ENCODE measurements at places on chromosomes 3 and 15.

DNA sequence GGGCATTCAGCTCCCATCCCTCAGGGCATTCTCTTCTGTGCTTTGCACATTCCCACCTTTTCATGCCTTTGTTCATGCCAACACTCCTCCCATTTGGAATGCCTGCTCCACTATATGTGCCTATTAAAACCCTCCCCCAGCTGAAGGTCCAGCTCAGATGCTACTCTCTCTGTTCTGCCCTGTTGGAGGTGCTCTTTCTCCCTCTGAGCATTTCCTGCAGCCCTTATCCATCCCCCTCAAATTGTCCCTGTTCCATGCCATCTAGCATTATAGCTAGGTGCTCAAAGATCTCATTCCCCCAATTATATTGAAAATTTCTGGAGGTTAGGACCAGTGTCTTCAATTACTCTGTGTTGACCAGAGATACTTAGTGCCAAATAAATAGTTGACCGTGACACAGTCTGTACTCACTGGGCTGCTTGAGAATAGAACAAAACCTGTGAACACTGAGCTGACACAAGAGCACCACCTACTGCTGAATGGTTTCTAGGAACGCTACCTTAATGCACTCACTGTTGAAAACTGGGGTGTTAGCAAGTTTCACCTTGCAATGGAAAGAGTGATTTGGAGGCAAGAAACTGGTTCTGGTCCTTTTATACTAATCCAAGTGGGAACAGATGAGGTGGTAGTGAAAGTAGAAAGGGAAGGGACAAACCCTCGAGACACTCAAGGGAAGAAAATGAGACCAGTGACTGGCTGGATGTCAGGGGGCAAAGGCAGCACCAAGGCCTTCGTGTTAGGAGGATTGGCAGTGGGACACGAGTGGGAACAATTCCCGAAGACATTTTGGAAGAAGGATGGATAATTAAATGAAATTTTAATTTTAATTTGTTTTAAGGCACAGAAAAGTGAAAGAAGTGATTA, 289.8 kb upstream of the ROPN1 start:
- DNase-seq: no peak

DNA sequence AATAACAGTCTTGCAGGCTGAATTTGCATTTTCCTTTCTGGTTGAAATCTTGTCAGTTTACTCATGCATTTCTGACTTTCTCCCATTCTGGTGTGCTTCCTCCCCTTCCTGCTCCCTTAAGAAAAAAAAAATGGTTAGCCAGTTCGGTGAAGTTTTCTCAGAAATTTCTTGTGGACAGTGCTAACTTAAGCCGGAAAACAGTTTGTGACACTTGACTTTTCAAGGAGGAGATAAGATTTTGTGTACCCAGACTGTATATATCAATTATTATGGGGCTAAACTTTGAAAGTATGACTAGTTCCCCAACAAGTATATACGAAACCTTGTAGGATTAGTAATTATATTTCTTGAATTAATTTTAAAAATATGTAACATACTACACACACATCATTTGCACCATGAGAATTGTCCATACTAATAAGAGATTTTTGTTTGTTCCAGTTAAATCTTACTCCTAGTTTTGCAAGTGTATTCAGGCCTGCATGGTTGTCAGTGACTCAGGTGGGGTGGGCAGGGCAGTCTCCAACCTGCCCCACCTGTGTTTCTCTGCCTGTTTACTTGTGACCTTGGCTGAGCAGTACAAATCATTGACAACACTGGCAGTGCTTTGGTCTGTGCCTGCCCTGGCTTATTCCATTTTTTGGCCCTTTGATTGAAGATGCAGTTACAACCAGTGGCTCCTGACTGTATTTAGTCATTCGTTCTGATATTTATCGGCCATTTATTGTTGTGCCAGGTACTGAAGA, 19.1 kb downstream of the UBE2E1 start:
- no peak for DNase-seq

- DNase-seq: no peak
Observed at GRCh38 chr15:56492791-56493555, 28.0 kb upstream of the MNS1 start.

DNA sequence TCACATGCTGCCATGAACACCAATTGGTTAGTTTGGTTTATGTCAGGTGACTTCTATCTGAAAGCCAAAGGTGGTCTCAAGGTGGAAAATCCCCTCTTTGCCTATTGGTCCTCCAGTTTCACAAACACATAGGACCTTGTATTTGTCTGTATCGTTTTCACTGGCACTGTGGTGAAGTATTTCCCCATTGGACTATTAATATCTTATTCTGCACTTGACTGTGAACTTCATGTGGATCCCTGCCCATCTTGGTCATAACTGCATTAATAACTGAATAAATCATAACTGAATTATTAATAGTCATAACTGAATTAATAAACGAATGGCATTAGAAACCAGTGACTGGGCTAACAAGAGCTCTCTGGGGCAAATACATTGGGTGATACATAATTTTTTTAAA, 341.3 kb upstream of the ADAMTS9 start:
- DNase-seq: no peak

GRCh38 chr3:169148448-169149348, 514.8 kb downstream of the MECOM start:
- no peak for DNase-seq

- no peak for DNase-seq
Observed at GRCh38 chr3:186098740-186099139, 10.1 kb downstream of the ETV5 start.

GRCh38 chr15:73908030-73908821, 18.0 kb upstream of the LOXL1 start:
- DNase-seq: peak; percentile 75

GRCh38 chr3:36714343-36715086, 49.8 kb downstream of the DCLK3 start:
- DNase-seq: no peak

- DNase-seq: peak; percentile 1
Observed at GRCh38 chr15:53759411-53759931, at the start of gene WDR72. Gene WDR72, minus strand, starts transcription at chr15:53759663. Its CDS starts 26,514 bp downstream, at chr15:53733149.

DNA sequence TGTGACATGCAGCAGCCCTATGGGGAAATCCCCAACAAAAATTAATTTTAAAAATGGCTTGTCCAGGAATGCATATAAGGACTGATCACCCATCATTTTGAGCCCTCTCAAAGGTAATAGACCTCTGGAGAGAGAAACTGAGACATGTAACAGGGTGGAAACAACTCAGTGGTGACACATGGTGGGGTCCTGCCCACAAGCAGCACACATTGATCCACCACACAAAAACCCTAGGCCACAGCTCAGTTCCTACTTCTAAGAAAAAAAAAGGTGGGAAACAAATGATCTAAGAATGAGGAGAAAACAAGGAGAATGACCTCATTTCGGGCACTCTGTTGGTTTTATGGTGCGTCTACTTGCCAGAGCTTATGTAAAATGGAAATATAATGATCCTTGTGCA, 1.9 kb upstream of the SLC41A3 start:
- DNase-seq: peak; percentile 56

DNA sequence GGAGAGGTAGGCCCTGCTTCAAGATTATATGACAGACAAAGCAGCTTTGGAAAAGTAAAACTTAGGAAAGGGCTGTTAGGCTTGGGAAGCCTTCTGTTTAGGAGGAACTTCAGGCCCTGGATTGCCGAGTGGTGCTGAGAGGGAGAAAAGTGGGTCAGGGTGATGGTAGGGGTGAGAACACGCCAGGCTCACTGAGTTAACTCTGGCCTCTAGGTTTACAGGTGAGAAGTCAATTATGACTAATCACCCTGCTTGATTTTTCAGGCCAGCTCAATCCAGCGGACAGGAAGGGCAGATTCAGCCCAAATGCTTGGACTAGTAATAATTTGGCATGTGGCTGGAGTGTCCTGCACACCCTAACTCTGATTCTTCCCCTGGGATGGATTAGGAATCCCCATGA, 365.1 kb upstream of the LMCD1 start:
- no peak for DNase-seq

- no peak for DNase-seq
Observed at GRCh38 chr15:75161106-75161916, 40.4 kb upstream of the C15orf39 start.

- no peak for DNase-seq
Observed at GRCh38 chr15:50971542-50971941, 63.1 kb downstream of the AP4E1 start.

DNA sequence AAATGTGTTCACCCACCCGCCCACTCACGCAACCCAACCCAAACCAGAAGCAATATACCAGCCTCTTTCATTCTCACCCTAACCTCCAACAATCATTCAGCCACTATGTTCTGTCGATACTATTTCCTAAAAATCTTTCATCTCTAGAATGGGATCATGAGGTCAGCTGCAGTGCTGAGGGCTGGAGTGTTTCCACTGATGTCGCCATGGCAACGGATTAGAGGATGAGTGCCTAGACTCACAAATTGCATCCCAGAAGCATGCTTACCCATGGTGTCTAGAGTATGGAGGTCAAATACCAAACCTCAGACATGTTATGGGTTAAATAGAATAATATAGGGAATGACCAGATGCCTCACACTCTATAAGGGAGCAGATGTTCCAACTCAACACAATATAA, 138.5 kb downstream of the GABRB3 start:
- DNase-seq: no peak

DNA sequence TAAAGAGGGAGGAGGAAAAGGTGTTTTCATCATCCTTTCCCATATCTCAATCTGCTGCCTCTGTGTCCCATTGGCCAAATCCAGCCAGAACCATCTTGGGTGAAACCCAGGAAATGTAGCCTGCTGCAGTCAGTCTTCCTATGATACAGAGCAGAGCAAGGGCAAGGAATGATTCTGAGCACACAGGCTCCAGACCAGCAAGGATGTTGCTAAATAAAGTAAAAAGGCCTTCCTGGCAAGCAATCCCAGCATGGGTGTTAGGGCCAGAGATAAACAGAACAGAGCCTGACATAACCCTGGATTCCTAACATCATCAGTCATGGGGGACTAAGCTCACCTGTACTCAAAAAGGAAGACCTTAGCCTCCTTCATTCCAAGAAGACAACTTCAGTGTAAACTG, 90.7 kb upstream of the AGTR1 start:
- no peak for DNase-seq

GRCh38 chr15:49923671-49924070, 195.4 kb downstream of the ATP8B4 start:
- DNase-seq: no peak

DNA sequence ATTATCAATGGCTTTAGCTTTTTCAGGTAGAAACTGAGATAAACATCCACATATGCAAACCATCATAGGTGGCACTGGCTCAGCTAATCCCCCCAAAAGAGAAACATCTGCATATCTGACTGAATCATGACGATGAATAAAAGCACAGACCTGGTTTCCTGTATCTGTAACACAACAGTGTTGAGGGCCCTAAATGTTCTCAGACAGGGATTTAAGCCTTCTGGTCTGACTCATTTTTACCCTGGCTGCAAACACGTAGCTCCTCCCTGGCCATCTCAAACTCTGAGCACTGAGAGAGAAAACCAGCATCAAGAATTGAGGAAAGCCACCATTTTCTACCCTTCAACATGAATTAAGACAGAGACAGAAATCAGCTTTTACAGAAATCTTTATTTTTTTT, 35.2 kb downstream of the GLB1 start:
- DNase-seq: peak; percentile 34

GRCh38 chr3:1583044-1583443, 490.2 kb downstream of the CNTN6 start:
- DNase-seq: no peak

GRCh38 chr3:72232777-72233176, 447.8 kb upstream of the PROK2 start:
- no peak for DNase-seq
